ENCODE measurements at places on chromosomes 12 and 14.

- no peak for DNase-seq
Observed at GRCh38 chr12:51635346-51635745, 44.3 kb downstream of the SCN8A start.

- no peak for DNase-seq
Observed at GRCh38 chr12:4943067-4943937, 33.6 kb downstream of the KCNA1 start.

- peak; percentile 20 for DNase-seq
Observed at GRCh38 chr12:61870658-61871484, 389.3 kb upstream of the USP15 start.

- no peak for DNase-seq
Observed at GRCh38 chr14:64502887-64503433, 678 bp downstream of the ZBTB25 start.

DNA sequence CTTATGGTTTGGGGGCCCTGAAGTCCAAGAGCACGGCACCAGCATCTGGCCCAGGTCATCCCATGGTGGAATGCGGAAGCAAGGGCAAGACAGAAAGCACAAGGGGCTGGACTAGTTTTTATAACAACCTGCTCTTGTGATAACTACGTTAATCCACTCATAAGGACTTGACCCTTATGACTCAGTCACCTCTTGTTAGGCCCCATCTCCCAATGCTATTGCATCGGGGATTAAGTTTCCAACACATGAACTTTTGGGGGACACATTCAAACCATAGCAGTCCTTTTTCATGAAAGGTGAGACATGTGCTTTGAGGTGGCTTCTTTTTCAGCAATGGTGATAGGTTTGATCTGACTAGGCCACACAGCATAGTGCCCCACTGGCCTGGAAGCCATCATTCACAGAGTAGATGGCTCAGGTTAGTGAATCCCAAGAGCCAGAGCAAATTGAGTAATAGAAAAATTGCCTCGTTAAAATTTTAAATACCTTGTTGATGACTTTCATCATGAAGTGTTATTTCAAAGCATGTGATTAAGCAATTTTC lies 12.1 kb downstream of the FRMD6 start:
- no peak for DNase-seq

DNA sequence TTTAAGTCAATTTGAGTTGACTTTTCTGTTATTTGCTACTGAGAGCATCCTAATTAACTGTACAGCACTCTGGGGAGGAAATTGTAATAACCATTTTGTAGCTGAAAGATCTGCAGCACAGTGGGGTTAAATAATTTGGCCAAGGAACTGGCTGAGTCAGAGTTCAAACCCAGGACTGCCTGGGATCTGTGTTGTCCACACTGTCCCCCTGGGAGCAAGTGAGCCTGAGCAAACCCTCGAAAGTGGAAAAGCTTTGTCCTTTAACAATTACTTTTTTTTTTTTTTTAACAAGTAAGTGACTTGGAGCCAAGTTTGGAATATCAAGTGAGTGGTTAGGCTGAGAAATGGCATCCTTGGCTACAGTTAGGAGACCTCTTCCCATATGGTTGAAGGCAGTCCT lies 247.2 kb upstream of the CCDC196 start:
- DNase-seq = no peak

DNA sequence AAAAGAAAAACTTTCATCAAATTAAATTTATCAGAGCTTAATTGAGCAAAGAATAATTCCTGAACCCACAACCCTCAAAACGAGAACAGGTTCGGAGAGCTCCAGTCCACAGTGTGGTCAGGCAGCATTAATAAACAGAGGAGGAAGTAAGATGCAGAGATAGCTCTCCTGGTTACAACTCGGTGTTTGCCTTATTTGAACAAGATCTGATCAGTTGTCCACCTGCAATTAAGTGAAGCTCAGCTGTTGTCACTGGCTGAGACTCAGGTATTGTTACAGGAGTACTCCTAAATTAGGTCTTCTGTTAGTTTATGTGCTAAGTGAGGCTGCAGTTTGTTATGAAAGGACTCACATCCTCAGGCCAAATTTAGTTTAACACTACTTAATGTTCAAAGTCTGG lies 451.4 kb upstream of the PDE3A start:
- no peak for DNase-seq

DNA sequence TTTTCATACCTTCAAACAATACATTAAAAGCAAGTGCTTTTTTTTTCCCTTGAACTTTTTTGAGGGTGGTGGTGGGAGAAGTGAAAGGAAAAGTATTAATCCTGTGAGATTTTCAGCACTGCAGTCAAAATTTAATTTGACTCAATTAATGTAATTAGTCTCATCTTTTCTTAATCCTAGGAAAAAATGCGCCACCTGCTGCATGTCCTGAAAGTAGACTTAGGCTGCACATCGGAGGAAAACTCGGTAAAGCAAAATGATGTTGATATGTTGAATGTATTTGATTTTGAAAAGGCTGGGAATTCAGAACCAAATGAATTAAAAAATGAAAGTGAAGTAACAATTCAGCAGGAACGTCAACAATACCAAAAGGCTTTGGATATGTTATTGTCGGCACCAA lies 52.2 kb downstream of the SPATA7 start:
- DNase-seq = no peak

DNA sequence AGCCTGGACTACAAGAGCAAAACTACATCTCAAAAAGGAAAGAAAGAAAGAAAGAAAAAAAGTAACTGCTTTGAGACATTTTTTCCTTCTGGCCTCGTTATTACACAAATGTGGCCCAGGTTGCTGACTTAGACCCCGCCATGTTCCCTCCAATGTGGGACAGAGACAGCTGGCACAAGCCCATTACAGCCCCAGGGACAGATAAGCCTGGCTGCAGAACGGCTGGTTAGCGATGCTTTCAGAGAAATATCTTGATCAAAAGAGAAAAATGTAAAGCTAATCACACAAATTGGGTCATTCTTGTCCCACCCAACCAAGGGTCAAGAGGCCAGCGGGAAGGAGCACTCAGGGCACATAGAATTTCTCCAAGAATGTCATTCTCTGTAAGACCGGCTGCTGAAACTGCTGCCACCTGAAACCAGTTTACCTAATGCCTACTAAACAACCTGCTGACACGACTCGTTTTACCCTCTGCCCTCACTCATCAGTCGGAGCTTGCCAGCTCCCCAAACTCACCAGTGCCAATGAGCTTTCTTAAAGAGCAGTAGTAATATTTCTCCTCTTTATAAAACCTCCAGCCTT lies 63.1 kb downstream of the TNFAIP2 start:
- no peak for DNase-seq

GRCh38 chr12:92140896-92141536 lies 4.6 kb downstream of the BTG1 start:
- DNase-seq = no peak

GRCh38 chr14:79597566-79597965 lies 613.7 kb downstream of the DIO2 start:
- DNase-seq = no peak

GRCh38 chr14:72532686-72533454 lies 361.0 kb downstream of the DPF3 start:
- DNase-seq = no peak

DNA sequence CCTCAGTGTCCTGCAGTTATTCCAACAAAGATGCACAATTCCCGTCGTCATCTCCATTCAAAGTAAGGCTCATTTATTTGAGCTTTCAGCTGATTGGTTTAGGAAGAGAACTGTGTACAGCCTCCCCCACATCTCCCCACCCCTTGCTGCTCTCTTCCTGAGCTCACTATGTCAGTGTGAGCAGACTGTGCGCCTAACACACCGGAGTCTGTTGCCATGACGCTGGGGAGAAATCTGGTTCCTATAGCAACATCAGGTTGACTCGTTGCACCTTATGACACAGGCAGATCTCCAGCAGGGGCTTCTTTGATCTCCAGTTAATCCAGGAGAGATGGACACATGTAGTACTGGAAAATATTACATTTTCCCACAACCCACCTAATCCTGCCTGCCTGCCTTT lies 319.4 kb downstream of the CACNA1C start:
- DNase-seq = no peak

DNA sequence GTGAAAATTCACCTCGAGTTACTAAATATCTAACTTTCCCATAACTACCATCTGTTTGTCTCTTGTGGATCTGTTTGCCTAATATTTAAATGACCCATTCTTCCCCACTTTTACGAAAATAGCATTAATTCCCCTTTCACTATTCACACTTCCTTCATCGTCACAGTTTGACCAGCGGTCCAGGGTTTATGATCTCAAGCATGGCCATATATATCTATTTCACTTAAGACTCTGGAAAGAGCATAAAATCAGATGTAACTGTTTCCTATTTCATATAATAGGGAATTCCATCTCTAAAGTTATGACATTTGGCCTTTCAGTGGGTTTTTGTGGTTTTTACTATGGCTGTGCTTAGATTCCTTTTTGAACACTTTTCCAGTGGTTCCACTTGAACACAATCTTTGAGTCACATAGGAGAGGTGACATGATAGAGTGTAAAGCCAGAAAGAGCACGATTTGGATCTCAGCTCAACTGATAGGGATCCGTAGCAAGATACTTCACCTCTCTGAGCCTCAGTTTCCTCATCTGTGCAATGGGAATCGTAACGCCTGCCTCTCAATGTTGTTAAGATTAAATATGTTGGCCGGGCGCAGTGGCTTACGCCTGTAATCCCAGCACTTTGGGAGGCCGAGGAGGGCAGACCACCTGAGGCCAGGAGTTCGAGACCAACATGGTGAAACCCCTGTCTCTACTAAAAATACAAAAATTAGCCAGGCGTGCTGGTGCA lies 754 bp upstream of the BCL2L14 start:
- DNase-seq = no peak

GRCh38 chr12:111482462-111482861 lies 76.7 kb downstream of the SH2B3 start:
- no peak for DNase-seq
